Activated CD8-positive, alpha-beta memory T cell treated with anti-CD3 and anti-CD28 coated beads for 1 hour (primary cell): ENCODE measurements at places on chromosomes 7 and 10.

DNA sequence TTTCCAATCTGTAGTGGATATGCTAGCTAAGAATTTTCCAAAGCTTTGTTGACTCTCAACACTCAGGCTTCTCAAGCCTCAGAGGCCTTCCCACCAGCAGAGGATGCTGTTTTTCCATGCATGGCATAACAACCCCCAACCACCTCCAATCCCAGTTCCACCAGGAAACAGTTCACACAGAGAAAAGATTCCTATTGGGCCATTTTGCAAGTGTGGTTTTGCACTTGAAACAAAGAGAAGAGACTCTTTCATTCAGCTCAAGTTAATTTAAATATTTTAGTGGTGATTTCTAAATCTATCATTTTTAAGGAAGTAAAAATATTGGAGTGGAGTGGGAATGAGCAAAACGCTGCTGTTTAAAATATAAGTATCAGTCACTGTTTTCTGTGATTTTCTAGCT is 105.6 kb upstream of the COL1A2 start:
- DNase-seq, result no peak

GRCh38 chr10:127450644-127451043 is 98.5 kb upstream of the NPS start:
- DNase-seq, result no peak

DNA sequence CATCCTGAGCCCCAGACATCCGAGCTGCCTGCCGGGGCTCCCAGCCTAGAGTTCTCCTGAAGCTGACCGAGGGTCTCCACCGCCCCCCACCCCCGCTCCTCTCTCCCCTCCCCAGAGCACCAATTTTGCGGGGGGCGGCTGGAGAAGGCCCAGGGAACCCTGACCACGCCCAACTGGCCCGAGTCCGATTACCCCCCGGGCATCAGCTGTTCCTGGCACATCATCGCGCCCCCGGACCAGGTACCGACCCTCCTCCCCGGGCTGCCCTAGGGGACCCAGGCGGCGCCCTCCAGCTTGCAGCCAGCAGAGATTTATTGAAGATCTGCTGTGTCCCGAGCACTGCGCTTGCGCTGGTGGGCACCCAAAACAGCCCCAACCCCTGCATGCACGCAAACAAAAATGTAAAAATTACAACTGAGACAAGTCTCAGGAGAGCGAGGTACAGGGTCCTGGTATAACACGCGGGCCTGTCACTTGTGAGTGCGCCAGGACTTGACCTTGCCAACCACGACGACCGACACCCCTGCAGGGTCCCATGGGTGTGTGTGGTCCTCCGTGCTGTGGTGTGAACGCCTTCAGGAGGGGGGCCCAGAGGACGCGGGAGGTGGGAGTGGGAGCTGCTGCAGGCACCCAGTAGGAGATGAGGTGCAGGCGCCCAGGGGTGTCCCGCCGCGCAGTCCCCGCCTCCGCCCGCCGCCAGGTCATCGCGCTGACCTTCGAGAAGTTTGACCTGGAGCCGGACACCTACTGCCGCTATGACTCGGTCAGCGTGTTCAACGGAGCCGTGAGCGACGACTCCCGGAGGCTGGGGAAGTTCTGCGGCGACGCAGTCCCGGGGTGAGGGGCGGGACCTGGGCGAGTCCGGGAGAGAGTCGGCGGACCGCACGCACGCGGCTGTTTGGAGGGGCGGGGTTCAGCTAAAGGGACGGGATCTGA is 3.1 kb downstream of the PCOLCE start:
- no peak for DNase-seq

GRCh38 chr10:132149271-132149670 is 37.5 kb upstream of the DPYSL4 start:
- no peak for DNase-seq

DNA sequence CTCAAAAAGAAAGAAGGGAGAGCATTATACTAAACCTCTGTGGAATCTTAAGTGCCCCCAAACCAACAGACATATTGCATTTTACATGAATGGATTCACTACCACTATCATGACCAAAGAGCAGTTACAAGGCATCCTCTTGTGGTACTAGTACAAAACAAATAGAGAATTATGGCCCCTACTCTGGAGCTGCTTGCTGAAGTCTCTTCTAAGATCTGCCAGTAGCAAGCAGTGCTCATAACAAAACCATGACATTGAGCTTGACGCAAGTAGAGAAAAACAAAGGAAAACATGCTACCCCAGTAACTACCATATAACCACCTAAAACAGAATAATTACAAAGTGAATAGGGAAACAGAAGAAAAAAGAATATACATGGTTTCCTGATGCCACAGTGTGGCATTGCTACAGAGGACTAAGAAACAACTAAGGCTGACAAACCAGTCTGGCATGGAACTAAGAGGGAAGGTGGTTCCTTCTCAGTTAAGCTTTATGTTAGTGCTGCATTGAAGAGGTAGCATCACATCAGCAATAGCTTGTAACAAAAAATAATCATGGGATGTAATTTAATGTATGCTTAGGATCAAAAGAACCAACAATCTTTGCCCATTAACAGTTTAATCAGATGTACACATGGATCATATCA is 150.2 kb upstream of the AGR3 start:
- DNase-seq, result no peak

DNA sequence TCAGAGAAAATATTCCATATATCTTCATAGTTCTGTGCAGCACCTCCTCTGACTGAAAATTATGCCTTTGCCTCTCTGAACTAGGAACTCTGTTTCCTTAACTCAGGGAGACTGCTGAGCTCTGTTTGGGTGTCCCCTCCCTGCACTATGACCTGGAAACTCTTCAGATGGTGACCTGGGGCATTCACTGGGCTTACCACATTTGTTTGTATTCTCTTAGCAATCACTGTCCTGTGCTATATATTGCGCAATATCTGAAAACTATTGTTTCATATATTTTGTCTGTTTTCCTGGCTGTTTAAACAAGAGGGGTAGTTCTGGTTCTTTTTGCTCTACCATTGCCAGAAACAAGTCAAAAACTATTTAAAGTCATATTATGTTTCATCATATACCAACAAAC is 181.8 kb upstream of the KIAA1217 start:
- no peak for DNase-seq

DNA sequence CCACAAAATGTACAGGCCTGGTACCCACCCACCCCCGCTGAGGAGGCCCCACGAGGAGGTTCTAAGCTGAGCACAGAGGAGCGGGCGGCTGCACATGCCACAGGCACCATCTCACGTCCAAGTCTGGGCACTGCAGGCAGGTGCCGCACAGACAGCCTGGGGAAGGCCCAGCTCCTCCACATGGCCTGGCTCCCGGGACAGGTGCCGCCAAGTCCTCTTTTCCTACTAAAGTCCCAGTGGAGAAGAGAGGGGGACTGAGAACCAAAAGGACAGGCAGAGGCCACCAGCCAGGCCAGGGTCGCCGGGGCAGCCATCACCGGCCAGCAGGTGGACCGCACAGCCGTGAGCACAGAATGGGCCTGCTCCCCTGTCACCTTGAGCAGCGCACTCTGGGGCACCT is 91.1 kb downstream of the MAD1L1 start:
- no peak for DNase-seq

DNA sequence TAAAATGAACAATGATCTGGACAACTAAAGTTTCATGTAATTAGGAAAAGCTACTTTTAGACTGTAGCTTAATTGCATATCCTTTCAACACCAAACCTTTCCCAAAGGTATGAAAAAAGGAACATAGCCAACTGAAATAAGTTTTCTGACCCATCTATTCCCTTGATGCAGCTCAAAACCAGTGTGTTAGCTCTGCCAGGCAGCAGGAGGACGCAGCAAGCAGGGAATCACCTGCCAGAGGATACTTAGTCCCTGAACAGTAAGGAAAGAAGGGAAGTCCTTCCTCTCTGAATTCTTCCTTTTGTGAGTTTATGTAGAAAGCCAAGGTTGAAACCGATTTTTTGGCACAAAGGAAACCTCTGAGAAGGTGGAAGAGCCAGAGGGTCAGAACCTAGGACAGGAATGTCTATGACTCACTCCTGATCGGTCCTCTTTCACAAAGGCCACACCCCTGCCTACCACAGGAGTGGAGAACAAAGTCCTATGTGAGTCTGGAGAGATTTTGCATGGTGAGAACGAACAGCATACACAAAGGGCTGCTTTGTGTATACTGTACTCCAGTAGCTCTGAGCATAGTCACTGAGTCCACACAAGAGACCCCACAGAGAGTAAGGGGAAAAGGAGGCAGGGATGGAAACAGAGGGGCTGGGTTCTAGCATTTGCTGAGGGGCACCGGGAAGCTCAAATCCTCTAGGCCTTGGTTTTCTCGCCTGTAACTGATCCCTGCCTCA is 68.8 kb upstream of the GSDME start:
- DNase-seq, result no peak

- DNase-seq, result no peak
Measured at GRCh38 chr10:98533241-98533640, 86.5 kb upstream of the HPS1 start.
